ENCODE measurements at places on chromosomes 3 and 15.

DNA sequence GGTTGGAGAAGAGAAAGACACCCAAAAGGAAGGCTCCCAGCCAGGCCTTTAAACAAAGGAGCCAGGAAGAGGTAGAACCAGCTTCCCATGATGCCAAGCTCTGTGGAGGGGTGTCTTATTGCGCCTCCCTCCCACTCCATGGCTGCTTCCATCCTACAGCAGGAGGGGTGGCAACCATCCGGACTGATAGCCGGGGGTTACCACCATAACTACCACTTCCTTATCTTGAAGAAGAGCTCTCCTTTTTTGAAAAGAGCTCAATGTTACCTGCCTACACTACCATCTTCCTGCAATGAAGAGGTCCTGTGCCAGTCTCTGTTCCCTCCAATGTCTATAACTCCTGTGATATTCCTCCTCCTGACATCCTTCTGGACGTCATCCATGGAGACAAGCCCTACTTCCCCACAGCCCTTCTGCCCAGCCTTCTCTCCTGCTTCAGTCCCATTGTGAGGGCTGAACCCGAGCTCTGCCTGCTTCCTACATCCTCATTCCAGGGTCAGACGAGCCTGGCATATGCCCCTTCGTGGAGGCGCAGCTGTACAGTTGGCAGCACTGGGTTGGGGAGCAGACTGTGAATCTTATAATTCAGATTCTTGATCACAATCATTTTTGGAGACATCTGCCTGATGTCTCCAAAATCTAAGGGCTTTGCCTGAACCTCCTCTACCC lies 8.5 kb downstream of the CCDC9B start:
- DNase-seq = no peak

DNA sequence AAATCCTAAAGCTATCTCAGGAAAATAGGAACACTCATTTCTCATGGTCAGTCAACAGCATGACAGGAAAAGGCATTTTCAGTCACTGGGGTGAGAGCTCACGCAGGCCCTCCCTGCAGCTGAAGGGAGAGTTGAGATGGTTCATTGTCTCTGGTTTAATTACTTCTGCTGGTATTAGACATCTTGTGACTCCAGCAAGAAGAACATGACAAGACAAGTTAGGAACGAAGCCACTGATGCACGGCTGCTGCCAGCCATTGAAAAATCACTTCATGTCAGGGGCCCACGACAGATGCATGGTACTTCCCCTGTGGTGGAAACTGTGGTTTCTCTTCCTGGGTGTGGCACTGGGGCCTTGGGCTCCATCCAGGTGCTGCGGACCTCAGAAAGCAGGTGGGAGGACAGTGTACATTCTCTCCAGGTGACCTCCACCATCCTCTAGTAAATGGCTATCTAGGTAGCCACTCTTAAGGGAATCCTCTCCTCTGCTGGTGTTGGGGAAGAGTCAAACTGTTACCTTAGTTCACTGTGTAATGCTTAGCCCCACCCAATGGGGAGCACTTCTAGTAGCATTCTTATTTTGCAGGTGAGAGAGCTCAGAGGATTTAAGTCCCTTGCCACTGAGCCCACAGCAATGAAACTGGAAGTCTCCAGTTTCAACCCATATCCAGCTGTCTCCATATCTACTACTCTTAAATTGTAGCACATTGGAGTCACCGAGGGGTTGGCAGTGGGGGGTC lies 274.2 kb downstream of the LRTM1 start:
- DNase-seq = no peak

DNA sequence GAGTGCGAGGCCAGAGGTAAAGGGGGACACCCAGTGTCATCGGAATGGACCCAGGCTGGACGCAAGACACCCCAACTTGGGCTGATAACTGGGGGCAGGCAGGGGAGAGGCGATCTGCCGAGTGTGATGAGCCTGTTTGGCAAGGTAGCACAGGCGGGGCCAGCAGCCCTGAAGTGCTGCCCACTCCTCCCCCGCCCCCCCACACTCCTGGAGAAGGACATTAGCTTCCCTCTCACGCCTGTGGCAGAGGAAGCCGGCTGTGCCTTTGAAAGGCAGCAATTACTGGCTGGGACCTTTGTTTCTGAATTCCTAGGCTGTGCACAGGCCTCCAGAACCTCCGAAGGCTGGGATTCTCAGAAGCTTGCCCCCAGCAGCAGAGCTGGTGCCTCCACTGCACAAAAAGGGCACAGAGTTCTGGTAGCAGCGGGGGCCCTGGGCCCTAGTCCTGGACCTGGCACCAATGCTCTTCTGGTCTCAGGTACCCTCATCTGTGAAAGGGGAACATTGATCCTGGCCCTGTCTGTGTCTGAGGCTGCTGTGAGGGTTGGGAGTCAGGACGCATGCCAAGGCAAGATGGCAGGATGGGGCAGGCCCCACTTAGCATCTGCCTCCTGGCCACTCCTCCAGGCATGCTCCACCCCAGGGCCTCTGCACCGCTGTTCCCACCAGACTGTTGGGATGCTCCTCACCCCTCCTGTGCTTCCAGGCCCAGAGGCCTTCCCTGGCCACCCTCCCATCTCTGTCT lies 28.6 kb downstream of the IQSEC1 start:
- DNase-seq = no peak

DNA sequence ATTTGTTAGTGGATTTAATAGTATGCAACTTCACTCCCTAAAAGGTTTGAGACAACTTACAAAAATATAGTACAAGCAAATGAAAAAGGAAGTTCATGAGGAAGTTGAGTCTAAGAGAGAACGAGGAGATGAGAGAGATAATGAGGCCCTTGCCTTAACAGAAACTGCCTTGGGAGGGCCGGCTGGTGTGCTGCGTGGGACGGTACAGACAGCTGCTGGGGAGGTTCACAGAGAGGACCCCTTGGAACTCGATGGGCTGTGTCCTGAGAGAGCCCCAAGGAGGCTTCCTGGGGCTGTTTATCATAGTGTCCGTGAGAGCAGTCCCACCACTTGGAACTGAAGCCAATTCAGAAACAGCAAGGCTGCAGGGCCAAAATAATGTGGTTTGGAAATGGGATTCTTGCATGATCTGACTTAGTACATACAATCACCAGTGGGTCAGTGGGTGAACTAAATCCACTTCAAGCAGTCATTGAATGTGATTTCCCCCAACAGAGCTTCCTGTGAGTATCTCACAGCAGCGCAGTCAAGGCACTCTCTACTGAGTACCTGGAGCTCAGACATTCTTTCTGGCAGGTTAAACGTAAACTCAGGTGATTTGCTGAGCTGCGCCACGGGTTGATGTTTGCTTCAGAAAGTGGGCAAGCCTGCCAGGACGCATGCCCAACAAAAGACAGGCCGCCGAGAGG lies 90.8 kb downstream of the CRTC3 start:
- peak; percentile 8 for DNase-seq

DNA sequence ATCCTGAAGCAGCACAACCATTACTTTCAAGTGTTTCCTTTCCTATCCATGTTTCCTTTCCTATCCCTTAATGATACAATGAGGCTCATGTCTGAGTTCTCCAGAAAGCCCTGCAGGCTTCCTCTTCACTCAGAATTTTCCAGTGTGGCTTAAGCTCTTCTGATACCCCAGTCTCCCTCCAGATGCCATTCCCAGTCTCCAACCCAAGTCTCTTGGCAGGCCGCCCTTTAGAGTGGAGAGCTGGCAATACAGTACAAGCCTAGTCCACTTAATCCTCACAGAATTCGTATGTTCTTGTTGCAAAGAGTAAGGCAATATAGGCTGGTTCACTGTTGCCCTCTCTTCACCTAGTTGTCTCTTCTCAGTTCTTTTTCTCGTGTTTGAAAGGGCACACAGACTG lies 503.9 kb upstream of the MDFIC2 start:
- no peak for DNase-seq

DNA sequence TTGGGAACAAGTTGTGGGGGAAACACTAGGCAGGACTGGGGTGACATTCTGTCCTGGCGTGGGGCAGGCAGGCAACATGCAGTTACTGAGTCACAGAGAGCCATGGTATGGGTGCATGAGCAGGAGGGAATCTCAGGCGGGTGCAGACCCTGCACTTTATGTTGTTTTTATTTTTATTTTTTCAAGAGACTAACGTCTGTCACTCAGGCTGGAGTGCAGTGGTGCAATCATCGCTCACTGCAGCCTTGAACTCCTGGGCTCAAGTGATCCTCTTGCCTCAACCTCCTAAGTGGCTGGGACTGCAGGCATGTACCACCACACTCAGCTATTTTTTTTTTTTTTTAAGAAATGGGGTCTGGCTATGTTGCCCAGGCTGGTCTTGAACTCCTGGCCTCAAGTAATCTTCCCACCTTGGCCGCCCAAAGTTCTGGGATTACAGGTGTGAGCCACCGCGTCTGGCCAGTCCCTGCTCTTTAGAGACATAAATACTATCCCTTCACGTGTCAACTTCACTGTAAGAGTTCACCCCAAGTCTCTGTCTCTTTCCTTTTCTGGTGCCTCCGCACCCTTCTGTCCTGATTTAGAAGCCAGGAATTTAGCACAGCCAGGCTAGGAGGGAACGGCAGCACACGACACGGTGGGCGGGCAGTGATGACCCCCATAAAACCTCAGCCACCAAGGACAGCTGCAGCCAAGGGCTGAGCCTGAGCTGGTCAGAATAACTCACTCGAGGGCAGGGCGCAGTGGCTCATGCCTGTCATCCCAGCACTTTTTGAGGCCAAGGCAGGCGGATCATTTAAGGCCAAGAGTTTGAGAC lies 72.8 kb upstream of the IQSEC1 start:
- no peak for DNase-seq

DNA sequence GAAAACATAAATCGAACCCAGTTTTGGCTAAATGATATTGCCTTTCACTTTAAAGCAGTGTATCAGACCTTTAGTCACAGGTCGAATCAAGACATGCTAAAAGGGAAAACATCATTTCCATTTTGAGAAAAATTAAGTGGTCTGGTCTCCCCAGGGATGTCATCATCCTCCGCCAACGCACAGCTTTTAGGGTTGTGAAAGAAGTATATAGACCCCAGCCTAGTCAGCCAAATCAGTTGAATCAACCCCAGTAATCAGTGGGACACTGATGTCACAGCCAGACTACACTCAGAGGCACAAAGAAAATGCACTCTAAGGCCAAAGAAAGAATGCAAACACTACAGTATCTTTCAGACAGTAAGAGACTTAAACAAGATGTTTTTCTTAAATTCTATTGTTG lies 187.4 kb downstream of the ZIC4 start:
- no peak for DNase-seq

- DNase-seq = peak; percentile 77
Measured at GRCh38 chr3:52220380-52221026, 4.9 kb downstream of the TLR9 start.

DNA sequence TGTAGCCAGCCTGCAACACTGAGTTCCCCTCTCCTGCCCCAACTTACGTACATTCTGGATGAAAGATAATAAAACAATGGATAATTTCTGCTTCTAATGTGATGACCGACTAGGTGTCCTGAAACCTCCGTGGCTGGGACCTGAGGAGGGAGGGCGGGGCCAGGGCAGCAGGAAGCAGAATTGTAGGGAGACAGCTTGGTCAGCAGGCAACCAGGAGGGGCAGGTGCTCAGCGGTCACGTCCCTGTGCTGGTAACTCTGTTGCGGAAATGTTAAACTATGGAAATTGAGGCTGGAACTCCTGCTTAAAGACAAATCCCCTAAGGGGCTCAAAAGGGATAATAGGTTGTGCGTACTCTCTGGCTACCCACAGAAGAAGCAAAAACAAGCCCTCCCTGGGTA lies 30.4 kb downstream of the SLC6A20 start:
- no peak for DNase-seq

DNA sequence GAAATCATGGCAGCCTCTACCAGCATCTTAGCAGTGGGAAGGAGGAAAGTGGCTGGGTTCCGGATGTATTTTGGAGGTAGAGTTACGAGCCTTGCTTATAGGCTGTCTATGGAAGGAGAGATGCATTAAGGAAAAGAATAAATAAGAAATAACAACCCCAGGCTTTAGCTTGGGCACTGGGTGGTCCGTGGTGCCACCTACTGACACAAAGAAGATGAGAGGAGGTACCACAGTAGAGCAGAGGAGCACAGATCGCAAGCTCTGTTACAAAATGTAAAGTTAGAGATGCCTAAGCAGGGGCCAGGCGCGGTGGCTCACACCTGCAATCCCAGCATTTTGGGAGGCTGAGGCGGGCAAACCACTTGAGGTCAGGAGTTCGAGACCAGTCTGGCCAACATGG lies 74.8 kb downstream of the TMEM39A start:
- no peak for DNase-seq

GRCh38 chr3:114590309-114591047 lies 296.6 kb downstream of the TIGIT start:
- no peak for DNase-seq

DNA sequence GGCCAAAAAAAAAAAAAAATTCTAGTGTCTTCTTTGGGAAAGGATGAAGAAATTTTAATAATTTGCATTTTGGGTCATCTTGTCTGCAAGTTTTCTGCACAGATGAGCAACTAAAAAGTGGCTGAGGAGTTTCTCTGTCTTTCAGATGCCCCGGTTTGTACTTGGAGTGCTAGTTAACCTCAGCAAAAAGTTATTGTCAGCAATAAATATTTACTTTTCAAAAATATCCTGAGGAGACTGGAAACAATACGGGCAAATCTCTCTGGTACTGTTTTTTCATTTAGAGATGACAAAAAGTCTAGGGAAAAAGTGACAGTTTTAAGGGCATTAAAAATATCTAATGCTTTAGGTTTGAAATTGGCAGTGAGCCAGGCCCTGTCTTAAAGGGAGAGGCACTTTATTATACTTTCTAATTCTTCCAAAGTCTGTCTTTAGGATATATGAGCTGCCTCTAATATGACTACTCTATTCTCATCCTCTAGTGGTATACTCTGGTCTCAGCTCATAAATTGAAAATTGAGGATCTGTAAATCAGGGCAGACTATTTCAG lies 436.0 kb upstream of the NR2F2 start:
- no peak for DNase-seq

GRCh38 chr3:87002346-87002745 lies 11.4 kb upstream of the VGLL3 start:
- no peak for DNase-seq

DNA sequence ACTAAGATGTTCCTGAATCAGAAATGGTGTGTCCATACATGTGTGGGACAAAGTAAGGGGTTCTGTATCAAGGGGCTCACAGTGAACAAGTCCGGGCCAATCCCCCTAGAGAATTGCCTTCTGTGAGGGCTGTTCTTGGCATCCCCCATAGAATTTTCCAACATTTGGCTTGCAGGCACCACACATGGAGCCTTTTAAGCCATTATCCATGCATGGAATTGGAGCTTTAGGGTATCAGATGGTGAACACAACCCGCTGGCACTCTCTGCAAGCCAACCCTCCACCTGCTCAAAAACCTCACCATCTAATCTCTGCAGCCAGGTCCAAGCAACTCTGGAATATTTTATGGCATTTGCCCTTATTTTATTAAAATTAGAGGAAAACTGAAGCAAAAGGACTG lies 278.7 kb downstream of the ERC2 start:
- DNase-seq = no peak
